ENCODE measurements at places on chromosomes 12 and 14.

- no peak for DNase-seq
These were observed 15.5 kb downstream of the COX14 start for GRCh38 chr12:50127546-50127945.

DNA sequence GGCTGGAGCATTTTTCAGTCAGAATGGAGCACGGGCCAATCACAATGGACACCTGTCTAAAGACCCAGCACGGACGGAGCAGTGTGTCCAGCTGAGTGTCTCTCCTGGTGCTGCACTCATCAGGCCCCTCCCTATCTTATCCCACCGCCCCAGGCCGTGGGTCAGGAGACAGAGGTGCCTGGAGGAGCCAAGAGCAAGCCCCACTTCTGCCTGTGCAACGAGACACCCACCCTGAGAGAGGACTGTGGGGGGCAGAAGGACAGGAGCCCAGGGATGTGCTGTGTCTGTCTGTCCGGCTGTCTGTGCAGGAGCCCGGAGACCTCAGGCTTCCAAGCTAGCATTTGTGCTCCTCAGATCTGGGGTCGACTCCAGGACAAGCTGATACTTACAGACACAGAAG is 69.6 kb upstream of the SFSWAP start:
- no peak for DNase-seq

GRCh38 chr14:66401449-66402095 is 84.6 kb upstream of the CCDC196 start:
- DNase-seq: no peak

DNA sequence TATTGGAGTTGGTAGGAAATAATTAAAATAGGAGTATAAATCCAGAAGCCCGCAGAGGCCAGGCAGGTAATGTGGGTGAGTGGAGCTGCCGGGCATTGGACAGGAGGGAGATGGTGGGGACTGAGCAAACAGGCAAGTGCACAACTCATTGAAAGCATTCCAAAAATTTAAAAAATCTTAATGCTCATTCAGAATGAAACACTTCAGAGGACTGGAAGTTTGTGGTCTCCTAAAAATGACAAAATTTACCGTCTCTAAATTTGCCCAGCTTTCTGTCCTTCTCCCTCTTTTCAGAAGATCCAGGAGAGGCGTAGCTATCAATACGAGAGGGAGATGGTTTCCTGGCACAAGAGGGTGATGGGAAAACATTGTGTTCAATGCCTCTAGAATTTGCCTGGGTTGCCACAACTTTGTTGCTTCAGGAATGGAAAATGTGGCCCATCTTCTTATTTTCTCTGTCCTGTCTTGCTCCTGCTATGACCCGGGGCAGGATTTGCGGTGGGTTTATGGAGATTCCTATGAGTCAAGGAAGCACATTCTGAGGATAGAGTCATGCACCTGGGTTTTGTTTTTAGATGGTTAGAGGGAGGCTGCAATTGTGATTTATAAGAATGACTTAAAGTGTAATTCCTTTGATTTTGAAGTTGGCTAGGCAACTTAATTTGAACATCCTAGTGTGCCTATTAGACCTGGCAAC is 72.2 kb downstream of the BORCS5 start:
- no peak for DNase-seq

DNA sequence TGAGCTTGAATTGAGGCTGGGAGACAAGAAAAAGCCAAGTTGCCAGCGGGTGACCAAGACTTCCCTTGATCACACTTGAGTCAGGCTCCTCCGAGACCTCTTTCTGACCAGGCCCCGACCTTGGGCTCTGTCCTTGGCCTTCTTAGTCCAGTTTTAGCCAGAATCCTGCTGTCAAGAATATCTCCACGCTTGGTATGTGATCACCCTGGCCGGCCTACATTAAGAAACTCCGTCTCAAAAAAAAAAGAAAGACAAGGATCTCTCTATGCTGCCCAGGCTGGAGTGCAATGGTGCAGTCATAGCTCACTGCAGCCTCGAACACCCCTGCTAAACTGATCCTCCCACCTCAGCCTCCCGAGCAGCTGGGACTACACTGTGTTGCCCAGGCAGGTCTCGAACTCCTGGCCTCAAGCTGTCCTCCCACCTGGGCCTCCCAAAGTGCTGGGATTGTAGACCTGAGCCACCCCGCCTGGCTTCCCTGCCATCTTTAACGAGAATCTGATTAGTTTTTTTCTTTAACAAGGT is 1.0 kb upstream of the ITPK1 start:
- DNase-seq: no peak

DNA sequence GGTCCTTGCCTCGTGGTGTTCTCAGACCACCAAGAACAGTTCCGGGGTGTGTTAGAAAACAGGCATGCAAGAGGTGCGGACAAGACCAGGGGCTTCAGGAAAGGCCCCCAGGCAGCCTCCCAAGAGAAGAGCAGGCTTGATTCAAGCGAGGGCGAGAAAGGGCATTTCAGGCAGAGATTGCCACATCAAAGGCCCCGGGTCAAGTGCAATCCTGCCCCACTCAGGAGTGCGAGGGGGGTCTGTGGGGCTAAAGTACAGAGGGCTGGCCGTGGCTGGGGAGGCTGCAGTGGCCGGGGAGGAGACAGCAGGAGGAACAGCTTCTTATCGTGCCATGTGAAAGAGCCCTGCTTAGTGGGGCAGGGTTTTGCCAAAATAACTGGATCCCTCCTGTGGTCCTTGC is 2.7 kb upstream of the BDKRB2 start:
- DNase-seq: no peak

DNA sequence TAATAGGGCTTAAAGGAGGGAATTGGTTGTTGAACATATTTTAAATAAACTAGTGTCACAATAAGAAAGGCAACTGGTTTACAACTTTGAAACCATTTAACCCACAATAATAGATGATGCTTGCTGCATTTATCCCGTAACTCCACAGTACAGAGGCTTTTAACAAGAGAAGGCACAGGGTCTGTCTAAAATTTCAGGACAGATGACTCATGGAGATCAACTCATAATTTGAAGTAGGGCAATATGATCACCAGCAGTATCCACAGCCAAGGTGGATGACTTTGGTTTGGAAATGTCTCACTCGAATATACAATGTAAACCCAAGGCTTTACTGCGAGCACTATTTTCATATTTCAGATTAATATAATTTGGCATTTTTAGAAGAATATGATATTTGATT is 340.2 kb downstream of the LRIG3 start:
- no peak for DNase-seq

DNA sequence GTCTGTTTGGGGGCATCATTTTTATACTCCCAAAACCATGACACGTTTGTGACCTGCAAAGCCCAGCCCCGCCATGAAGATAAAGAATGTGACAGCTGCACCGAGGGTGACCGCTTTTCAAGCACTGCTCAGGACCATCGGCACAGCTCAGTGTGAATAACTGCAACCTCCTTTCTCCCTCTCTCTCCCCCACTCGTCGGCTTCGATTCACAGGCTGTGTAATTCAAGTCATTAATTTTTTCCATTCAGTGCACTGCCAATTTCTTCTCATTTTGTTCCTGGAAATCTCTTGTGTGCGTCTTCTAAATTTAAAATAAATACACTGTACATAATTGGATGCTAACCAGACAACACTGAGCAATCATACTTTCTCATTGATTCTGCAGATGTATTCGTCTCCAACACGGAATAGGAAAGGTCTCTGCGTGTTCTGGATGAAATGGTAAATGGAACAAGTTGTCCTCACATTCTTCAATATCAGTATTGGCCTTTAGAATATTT is 260.8 kb downstream of the TTC8 start:
- no peak for DNase-seq
